ENCODE measurements at places on chromosomes 1 and 21.
A peak's percentile ranks its signal among the peaks of the same experiment; 100 is the strongest.

- no peak for DNase-seq
Measured at GRCh38 chr1:55323760-55324159, 108.6 kb upstream of the USP24 start.

DNA sequence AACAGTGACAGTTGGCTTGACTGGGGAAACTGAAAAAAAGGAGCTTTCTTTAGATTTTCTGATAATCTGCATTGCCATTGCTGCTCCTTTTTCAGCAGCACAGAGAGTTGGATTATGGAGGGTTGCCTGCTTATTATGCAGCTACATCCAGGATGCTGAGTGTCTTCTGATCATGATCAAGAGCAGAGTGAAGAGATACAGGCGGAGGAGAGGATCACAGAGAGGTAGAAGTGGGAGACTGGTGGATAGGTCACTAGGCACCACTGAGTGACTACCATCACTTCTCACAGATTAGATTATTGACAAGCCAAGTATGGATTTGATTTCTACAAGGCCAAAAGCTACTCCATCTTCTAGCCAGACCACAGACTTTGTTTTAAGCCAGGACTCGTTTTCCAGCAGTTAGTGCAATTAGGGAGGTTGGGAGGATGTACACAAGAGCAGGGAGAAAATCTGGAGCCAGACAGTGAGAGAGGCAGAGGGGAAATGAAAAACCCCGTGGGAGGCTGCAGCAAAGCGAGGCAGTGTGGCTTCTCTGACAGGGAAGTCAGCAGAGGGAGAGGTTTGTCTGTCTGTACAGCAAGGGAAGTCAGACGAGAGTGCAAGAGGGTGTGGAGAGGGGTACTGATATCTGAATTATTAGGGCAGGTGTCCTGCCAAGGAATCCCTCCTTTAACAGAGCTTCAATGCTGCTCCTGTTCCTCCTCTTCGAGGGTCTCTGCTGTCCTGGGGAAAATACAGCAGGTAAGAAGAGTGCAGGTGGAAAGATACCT, at the start of gene CD1E:
Gene CD1E, plus strand, starts transcription at position 592 of the 773 bp plus-strand sequence. Its CDS starts 95 bp downstream, at position 687.
- DNase-seq: no peak

DNA sequence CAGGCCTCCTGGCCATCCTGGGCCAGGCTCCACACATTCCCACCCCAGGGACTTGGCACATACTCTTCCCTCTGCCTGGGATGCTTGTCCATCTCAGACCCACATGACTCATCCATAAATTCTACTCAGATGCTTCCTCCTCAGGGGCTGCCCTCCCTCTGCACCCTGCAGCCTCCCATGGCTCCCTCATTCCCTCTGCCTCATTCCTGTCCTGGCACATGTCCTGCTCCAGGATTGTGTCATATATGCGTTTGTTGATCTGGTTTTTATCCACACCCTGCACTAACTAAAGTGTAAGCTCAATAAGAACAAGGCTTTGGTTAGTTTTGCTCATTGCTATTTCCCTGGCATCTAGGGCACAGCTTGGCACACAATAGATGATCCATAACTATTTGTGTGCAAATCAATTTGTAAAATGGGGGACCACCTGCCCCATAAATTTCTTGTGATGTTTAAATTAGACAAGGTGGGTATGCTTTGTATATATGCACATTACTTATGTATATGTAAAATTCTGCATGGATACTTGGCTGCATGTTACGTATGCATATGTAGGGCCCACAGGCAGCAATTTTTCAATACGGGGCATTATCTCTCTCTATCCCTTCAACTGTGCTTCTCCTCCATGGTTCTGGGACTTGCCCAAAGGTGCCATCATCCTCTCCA, 191.4 kb downstream of the PTPRU start:
- no peak for DNase-seq

- DNase-seq: no peak
Measured at GRCh38 chr21:34811368-34811767, 142.6 kb downstream of the CLIC6 start.

DNA sequence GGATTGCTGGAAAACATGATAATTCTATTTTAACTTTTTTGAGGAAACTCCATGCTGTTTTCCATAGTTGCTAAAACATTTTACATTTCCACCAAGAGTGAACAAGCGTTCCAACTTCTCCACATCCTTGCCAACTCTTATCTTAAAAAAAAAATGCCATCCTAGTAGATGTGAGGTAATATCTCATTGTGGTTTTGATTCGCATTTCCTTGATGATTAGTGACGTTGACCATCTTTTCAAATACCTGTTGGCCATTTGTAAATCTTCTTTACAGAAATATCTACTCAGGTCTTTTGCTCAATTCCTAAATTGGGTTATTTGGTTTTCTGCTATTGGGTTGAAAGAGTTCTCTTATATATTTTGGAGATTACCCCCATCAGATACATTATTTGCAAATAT, 77.4 kb upstream of the CLDN14 start:
- no peak for DNase-seq

- DNase-seq: no peak
Measured at GRCh38 chr1:26555550-26555981, 26.0 kb downstream of the RPS6KA1 start.

DNA sequence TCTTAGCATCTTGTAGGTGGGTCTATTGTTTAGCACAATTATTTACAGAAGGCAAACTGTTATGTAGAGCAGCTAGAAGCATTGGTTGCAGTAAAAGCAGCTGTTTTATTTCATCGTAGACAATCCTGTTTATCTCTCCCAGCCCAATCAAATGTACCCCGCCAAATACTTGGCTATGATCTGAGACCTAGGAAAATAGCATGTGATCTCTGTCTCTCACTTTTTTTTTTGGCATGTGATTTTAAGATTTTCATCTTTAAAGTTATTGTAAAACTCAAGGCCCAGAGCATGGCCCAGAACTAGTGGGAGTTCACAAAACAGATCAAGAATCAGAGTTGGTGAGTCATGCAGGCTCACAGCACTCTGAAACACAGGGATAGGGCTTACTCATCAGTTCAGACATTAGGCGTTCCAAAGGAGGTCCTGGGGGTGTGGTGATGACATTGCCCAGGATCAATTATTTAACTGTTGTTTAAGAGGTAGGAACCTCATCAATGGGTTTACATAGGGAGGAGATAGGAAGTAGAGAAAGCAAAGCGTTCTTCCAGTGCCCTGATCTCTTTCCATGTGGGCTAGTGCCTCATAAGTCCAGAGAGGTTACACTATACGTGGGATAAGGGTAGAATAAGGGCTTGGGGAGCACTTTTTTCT, 40.2 kb downstream of the TBX19 start:
- DNase-seq: peak; percentile 82

GRCh38 chr1:37663426-37664000, 28.8 kb upstream of the CDCA8 start:
- DNase-seq: no peak

- no peak for DNase-seq
Measured at GRCh38 chr1:78171736-78172590, 126.2 kb downstream of the GIPC2 start.

DNA sequence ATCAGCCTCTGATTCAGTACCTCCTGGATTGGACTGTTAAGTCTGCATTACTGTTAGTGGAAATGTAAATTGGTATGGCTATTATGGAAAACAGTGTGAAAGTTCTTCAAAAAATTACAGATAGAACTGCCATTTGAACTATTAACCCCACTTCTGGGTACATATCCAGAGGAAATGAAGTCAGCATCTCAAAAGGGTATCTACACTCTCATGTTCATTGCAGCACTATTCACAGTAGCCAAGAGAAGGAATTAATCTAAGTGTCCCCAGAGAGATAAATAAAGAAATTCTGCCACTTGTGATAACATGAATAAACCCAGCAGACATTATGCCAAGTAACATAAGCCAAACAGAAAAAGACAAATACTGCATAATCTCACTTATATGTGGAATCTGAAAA, 676.0 kb downstream of the PLA2G4A start:
- no peak for DNase-seq

DNA sequence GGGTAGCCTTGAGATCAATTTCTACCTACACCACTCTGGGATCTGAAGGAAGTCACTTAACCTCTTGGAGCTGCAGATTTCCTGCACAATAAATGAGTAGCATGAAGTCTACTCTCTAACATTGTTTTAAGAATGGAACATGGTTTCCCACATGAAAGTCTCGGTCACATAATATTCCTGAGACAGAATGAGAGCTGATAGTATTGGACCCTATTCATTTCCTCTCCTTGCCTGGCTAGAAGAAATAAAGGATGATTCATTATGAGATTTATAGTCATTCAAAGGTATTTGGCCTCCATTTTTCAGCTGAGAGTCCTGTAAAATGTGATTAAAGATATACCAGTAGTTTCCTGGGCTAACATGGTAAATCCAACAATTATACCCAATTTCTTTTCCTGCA, 56.7 kb downstream of the ARHGAP29 start:
- no peak for DNase-seq

- DNase-seq: no peak
Measured at GRCh38 chr21:20341431-20341830, 656.8 kb upstream of the NCAM2 start.

DNA sequence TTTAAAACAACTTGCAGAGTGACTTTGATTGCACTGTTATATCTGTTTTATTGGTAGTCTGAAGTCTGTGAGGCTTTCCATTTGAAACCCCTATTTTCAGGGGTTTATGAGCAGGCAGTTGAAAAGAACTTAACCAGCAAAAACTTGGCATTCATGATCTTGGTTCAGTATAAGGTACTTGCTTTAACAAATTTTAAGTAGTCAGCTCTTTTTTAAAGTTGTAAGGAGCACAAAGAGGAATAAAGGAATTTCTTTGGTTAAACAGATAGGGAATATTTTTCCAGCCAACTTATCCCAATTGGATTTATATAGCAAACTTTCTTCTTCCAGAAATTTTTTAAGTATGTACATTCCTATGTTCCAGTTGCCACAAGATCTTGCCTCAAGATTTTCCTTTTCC, 138.2 kb downstream of the RASAL2 start:
- no peak for DNase-seq

DNA sequence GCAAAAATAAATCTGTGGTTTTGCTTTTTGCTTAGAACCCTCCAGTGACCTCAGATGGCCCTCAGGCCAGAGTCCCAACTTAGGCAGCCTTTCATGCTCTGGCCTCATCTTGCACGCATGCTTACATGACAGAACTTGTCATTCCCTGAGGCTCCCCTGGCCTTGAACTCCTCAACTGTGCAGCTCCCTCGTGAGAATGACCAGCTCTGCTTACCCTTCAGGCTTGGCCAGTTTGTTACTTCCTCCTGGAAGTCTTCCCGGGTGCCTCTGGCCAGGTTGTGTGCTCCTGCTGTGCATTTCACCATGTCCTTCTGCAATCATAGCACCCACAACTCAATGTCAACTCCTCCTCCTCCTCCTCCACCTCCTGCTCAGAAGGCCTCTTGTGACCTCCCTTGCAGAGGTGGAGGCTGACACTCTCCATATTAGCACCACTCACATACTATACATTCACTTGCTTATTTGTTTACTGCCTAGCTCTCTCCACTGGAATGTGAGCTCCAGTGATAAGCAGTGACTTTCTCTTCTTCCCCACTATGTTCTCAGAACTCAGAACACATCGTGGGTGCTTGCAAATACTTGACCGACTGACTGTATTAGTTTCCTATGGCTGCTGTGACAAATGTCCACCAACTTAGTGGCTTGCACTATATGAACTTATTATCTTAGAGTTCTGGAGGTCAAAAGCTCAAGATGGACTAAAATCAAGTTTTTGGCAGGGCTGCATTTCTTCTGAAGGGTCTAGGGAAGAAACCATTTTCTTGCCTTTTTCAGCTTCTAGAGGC, 41.9 kb downstream of the RCSD1 start:
- no peak for DNase-seq

DNA sequence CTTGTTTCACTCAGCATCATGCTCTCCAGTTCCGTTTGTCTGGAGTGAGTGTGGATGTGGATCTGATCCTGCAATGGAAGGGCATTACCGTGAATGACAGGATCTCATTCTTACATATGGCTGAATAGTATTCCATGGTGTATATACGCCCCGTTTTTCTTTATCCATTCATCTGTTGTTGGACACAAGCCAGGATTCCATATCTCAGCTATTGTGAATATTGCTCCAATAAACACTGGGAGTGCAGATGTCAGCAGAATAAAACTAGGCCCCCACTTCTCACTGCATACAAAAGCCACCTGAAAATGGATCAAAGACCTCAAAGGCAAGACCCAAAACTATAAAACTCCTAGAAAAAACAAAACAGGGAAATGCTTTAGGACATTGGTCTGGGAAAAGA, 120.3 kb upstream of the TMPRSS2 start:
- no peak for DNase-seq

- DNase-seq: no peak
Measured at GRCh38 chr1:207423560-207424292, 30.4 kb upstream of the CR2 start.

DNA sequence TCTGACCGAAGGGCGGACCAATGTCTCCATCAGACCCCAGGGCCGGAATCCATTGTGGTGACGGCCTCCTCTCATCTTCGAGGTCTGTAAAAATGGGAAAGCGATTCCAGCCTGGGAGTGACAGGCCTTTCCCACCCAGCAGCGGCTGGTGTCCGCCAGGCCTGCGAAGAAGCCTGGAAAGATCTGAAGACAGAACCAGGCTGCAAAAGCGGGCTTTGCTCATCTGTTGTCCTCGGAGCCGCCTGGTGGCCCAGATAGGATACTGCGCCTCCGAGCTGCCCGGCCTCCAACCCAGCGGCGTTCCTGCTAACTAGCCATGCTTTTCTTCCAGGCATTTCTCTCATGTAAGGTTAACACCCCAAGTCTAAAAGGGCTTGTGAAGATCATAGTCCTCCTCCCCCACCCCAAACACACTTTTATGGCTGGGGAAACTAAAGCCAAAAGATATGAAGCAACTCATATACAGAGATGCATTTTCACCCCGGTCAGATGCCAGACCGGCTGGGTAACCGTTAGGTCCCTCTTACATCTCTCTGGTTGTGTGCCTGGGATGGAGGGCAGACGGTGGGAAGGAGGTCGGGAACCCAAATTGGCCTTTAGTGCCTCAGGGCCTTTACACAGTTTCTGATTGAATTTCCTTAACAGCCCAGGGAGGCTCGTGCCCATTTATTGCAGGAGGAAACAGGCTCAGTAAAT, 1.9 kb upstream of the DHRS3 start:
- peak; percentile 84 for DNase-seq

DNA sequence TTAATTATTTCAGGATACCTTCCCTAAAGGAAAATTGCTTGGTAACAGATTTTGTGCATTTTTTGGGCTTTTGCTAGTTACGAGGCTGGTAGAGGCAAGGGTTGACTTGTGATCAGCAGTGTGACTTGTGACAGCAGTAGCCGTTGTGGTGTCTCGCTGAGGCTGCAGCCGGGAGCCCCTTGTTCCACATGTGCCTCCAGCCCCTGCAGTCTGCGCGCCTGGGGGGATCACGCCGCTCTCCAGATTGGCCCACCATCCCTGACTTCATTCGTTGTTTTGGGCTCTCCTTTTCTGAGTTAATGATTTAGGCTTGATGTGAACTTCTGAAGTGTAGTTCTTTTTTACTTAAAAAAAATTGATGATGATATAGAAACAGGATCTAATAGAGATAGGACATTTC, 41.5 kb downstream of the TRAPPC10 start:
- no peak for DNase-seq

- no peak for DNase-seq
Measured at GRCh38 chr1:202578565-202578964, 131.7 kb downstream of the SYT2 start.

DNA sequence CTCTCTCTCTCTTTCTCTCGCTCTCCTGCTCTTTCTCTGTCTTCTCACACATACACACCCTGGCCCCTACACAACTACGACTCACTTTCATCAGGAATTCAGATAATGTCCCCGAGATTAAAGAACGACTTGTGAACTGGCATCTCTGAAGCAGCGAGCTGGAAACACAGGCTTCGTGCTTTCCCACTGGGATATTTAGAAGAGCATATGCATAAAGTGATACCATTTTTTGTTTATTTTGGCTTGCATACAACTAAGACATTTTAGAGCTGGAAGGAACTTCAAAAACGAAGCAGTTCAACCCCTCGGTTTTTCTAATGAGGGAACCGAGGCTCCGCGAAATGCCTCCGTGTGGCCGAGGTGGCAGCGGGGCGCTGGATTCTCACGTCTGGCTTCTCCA, 88.6 kb downstream of the ZBTB18 start:
- DNase-seq: no peak

Measured in ACHN (cell line).